CD4-positive, CD25-positive, alpha-beta regulatory T cell (primary cell): ENCODE measurements at places on chromosomes 2 and 18. TPM values are rescaled to one million over a fixed set of nuclear protein-coding genes. Genes with fewer than 3 reads are reported as not detected.

GRCh38 chr2:96157649-96158553 is 12.7 kb upstream of the DUSP2 start:
- peak; percentile 56 for DNase-seq

DNA sequence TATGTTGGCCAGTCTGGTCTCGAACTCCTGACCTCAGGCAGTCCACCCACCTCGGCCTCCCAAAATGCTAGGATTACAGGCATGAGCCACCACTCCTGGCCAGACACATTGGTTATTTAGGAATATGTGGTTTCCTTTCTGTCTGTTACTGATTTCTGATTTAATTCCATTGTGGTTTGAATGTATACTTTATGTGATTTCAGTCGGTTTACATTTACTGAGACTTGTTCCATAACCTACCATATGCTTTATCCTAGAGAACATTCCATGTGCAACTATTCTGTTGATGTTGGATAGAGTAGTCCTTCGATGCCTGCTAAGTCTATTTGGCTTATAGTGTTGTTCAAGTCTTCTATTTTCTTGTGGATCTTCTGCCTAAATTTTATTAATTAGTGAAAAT is 1.6 kb upstream of the CCL20 start:
- no peak for DNase-seq

GRCh38 chr2:48713647-48714046 is 41.9 kb downstream of the LHCGR start:
- no peak for DNase-seq

DNA sequence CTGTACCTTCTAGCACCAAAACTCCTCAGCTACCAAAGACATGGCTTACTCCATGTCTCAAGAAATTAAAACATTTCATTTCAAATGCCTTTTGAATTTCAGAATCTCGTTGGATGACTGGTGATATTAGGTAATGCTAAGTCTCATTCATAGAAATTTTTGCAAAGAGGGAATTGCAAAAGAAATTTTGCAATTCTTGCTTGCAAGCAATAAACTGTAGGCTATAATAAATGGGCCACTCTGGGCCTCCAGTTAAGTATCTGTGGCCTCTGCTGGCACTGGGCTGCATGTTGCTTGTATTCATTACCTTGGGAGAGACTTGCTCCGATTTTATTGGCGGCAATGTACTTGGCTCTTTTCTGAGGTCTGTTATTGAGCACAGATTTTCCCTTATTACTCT is 2.8 kb upstream of the LCLAT1 start:
- DNase-seq, result no peak

DNA sequence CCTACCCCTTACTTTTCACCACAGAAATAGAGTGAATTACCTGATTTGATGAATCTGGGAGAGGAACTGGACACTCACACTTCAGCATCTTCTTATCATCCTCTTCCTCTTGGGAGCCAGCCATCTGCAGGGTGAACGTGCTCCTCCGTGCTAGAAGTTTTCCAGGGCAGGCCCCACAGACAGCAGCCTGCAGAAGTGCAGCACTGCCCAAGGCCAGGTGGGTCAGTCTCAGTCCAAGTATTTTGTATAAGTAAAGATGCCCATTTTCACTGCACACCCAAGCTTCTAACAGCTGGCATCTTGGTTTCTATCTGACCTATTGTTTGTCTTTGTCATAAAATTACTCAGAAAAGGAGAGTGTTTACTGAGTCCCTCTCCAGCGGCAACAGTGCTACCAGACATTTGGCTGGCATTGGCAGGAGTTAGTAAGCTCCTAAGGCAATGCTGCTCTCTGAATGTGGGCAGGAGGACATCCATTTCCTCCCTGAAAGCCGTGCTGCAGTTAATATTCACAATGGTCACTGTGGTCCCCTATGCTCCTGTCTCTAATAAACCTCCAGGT is 222.6 kb upstream of the CTAGE1 start:
- no peak for DNase-seq

GRCh38 chr2:122635686-122636085 is 880.2 kb downstream of the TSN start:
- DNase-seq, result no peak

DNA sequence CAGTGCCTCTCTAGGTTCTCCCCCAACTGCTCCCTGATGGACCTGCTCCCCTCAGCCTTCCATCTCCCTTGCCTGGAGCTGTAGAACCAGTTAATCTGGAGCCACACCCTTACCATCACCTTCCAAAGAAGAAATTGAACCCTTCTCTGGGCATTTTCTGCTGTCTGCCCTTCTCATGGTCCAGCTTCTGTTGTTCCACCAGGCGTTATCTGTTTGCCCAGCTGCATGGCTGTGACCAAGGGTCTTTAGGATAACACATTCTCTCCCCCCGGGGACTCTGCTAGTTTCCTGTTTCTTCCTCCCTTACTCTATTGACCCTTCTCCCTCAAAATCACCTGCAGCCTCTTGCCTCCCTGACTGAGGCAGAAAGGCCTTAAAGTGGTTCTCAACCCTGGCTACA is 3.2 kb upstream of the ANKRD53 start:
- no peak for DNase-seq

GRCh38 chr2:160433466-160434140 is 60.0 kb downstream of the RBMS1 start:
- no peak for DNase-seq

DNA sequence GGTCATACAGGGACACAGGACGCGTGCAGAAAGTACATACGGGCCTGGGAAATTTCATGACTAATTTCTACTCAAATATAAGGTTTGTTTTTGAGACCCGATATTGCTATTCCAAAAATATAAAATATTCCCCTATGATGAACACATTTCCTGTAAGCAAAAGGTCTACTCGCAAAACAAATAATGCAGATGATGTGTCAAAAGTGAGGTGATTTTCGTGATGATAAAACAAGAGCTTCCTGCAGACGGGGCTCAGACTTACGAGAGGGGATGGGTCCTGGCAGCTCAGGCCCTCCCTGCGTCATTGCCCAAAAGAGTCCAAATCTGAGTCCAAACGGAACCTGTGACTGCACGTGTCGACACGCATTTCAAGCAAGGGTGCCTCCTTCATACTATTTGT is 62.7 kb downstream of the MBP start:
- DNase-seq, result no peak

DNA sequence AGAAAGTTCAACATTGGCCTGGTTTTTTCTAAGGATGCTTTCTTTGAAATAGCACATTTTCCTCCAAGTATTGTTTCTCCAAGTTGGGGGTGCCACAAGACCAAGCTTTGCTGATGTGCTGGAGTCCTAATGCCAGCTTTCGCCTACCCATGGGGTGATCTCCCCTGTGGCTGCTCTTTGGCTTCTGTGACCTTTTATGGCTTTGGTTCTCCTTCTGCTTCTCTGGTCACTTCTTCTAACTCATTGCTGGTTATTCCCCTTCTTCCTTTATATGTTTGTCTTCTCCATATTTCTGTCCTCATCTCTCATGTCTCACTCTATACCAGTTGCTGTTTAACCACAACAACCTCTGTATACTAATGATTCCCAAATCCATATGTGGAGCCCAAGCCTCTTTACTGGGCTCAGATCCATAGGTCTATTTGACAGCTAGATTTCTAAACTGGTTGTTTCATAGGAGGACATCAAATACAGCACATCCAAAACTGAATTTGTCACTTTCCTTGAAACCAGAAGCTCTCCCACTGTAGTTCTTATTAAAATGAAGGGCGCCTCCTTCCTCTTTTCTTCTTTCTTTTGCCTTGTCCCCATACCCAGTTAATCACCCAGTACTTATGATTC is 23.1 kb downstream of the APOB start:
- DNase-seq, result no peak

CEP76 gene
- total RNA-seq, result 8.8 TPM

VWC2L gene
- not detected for total RNA-seq

DNA sequence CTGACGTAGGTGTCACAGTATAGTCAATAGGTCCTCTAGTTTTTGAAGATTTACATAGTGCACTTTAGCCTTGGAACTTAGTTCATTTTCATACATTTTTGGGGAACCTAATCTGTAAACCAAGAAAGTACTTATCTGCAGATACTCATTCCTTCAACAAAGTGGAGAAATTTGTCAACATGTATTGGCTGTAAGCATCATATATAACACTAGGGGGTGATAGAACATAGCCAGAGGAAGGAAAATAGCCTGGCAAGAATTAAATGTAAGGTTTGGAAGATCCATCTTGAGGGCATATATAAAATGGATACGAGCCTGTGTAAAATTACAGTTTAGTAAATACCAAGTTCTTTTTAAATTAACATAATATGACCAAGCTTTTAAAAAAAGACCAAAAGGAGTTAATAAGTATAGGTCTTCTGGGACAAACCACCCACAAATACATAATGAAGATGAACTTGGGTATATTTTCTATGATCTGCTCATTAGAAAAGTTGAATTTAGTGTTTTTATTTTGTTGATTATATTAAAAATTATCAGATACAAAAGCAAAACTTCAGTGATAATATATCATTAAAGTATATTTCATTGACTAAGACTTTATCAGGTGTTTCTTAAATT is 18.2 kb downstream of the RPL37A start:
- no peak for DNase-seq

- no peak for DNase-seq
Observed at GRCh38 chr2:108853421-108853820, 66.8 kb downstream of the CCDC138 start.

DNA sequence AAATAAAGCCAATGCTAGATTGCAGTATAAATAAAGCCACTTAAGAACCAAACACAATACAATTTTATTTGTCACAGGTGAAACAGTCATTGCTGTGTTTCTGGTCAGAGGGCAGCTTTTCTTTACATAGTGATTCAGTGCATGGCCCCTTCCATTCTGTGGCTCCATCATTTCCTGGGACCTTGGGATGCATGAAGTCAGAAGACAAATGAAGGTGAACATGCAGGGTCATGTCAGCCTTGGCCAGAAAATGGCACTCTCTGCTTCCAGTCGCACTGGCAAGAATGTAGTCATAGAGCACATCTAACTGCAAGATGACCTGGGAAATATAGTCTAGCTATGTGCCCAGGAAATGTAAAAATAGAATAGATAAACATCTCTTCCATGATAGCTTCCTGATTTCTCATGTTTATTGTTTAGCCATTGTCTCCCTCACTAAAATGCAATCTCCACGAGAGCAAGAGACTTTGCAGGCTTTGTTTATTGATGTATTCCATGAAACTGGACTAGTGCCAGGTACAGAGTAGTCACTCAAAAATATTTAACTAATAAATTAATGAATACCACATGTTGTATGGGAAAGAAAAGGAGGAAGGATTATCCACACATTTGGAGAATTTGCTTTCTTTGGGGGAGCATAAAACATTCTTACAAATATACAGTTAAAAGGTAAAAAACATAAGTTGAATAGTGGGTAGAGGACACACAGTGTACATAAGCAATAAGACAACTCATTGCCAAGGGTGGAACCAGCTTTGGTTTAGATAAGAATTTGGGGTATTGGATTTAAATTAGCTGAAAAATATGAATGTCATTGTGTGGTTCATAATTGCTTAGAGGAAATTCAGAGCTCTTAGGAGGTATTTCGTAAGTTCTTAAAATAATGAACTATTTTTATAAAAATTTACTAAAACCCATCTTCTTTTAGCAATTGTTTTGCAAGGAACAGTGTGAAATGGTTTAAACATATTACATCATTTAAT is 343.8 kb downstream of the PID1 start:
- DNase-seq, result no peak

TLX2 gene
- not detected for total RNA-seq

DNA sequence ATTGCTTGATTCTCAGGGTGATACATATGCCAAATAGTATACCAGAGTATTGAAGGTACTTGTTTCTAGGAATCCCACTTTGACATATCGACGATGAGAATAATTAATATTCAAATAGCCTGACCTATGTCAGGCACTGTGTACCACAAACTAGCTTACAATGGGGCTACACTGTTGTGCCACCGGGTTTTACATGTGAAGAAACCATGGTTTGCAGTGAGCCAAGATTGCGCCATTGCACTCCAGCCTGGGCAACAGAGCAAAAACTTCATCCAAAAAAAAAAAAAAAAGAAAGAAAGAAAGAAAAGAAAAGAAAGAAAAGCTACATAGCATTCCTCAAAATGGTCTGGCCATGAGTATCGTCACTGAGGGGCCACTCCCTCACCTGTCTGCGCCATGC is 25.5 kb downstream of the GYPC start:
- no peak for DNase-seq

GRCh38 chr2:127552846-127553245 is 17.4 kb downstream of the MYO7B start:
- DNase-seq, result no peak

DNA sequence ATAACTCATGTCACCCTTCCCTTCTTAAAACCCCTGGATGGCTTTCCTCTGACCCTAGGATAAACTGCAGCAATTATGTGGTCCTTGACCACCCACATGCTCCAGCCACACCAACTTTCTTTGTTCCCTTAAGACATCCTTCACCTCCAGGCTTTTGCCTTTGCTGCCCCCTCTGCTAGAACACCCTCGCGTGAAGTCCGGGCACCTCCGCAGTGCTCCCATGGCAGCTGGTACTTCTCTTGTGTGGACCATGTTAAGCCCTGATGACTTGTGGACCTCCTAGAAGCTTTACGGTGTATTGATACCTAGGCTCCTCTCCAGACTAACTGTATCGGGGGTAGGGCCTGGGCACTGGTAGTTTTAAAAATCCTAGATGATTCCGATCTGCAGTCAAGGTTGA is 824 bp upstream of the ABHD1 start:
- no peak for DNase-seq

DNA sequence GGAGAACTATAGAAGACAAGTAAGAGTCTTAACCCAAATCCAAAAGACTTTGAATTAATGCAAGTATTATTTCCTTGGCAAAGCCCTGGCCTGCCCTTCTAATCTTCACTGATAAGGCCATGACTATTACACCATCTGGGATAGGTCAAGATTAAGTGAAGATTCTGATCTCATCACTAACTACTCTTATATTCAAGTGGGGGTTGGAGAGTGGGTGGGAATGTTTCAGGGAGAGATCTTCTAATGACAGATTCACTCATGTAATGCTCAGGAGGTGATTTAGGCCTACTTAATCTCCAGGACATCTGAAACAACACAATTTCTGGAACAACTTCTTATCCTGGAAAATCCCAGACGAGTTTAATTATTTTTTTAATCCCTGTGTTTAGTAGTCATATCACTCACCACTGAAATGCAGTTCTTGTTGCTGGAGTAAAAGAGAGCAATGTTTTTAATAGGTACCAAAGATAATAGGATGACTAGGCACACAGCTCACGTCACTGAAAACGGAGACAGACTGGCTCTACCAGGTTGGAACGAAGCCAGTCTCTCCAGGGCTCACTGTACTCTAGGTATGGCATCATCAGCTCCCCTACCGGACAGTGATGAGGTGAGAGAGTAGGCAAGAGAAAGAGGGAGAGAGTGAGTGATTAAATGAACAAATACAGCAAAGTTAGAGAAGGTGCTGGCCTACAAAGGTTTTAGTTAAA is 133.1 kb downstream of the NCKAP5 start:
- no peak for DNase-seq

CHRND gene
- not detected for total RNA-seq

DNA sequence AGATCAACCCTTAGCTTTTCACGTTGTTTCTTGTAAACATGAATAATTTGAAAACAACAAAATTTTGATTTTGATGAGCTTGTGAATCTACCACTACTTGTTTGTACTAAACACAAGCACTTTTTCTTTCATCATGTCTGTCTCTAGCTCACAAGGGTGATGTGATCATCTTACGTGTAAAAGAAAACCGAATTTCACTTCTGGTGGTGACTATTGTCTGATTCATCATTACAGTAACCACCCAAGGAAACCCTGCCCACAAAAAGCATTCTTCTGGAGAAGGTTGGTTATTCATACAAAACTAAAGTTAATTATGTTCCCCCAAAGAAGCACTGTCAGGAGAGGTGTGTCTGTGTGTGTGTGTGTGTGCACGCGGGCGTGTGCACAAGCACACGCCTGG is 285.4 kb downstream of the ZNF516 start:
- DNase-seq, result no peak

ZNF521 gene
- 1.8 TPM for total RNA-seq
